ENCODE measurements at places on chromosomes 11 and 22. TPM values are rescaled to one million over a fixed set of nuclear protein-coding genes. Genes with fewer than 3 reads are reported as not detected.
A peak's percentile ranks its signal among the peaks of the same experiment; 100 is the strongest.

GRCh38 chr11:26399336-26399735 lies 67.4 kb downstream of the ANO3 start:
- DNase-seq: no peak

DNA sequence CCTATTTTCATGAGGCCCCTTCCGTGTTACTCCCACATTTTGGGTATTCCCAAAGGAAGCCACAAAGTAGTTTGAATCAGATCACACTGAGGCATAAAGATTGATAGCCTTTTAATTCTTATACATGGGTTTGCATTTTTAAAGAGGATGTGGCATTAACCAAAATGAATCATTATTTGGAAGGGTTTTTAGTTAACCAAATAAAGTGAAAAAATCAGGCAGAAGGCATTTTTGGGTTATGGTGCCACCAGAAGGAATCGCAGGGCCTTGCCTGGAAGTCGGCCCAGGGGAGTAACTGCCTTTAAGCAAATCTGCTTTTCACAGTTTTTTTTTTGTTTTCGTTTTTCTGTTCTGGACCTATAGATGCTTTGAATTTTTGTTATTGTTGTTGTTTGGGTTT lies 55.4 kb downstream of the HSD17B12 start:
- DNase-seq: no peak

MOV10L1 gene
- 10.8 TPM for total RNA-seq

DNA sequence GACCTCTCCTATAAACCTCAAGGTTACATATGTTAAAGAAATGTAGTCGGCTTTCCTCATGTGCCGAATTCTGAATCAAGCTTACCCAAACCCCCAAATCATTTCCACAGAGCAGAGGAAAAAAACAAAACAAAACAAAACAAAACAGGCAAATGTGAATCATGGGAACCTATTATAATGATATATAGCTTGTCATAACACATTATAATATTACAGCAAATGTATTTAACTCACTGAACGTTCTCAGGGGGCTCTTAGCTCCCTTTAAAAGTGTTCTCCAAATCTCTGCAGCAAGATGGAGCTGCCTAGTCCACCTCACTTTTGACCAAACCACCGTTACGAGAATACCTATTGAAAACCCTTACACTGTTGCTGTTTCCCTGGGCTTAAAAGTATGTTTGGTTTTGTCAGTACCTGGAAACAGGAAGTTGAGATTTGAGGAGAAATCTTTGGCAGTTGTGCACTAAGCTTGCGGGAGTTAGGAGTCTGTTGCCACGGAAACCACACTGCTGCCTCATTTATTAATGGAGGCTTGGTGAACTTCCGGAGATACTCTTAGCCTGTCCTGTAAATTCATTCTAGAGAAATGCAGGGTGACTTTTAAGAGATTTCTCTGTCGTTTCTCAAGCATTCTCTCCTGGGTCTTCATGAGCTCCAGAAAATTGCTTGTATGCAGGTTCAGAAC lies 167.0 kb upstream of the RASSF10 start:
- DNase-seq: peak; percentile 92

Data from fibroblast of villous mesenchyme (primary cell).